Stimulated activated CD4-positive, alpha-beta T cell treated with anti-CD3 and anti-CD28 coated beads, Interleukin-4, amount 100 ng/mL, for 48 hours (primary cell): ENCODE measurements at places on chromosomes 13 and 19.
A peak's percentile ranks its signal among the peaks of the same experiment; 100 is the strongest.

- DNase-seq = no peak
These were observed 6.9 kb downstream of the PEAK3 start for GRCh38 chr19:2274931-2275535.

GRCh38 chr13:85738696-85739320, 60.4 kb downstream of the SLITRK6 start:
- DNase-seq = no peak

- DNase-seq = no peak
These were observed 2099.2 kb upstream of the PCDH20 start for GRCh38 chr13:63514886-63515285.

GRCh38 chr13:64457976-64458375, 2772.2 kb downstream of the PCDH9 start:
- DNase-seq = no peak

DNA sequence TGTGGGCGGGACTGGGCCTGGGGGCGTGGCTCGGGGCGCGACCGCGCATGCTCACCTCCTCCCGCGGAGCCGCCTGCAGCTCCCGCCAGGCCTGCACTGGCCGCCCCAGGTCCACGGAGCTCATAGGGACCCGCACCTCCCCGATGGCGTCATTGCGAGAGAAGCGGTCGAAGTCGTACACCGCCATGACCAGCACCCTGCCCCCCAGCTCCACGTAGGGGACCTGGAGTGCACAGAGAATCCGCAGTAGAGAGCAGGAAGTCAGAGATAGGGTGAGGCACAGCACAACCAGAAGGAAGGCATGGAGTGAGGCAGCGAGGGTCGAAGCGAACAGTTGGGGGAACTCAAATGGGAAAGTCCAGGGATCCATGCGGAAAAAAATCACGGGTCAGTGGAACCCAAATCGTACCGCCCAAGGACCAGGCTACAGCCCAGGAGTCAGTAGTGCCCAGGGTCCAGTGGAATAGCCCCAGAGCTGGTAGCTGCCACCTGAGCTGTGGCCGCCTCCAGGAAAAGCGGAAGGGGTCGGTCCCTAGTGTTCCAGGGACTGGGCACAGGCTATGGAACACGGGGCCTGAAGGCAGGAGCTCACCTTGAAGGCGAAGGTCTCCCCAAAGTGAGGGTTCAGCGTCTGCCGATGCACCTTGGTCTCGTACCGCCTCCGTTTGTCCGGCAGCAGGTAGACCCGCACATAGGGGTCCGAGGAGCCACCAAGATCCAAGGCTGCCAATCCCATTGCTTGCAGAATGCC, 4.8 kb downstream of the SYT5 start:
- no peak for DNase-seq

GRCh38 chr13:29402166-29402636, 193.3 kb downstream of the SLC7A1 start:
- no peak for DNase-seq

GRCh38 chr13:48874165-48874564, 101.5 kb upstream of the FNDC3A start:
- DNase-seq = no peak

DNA sequence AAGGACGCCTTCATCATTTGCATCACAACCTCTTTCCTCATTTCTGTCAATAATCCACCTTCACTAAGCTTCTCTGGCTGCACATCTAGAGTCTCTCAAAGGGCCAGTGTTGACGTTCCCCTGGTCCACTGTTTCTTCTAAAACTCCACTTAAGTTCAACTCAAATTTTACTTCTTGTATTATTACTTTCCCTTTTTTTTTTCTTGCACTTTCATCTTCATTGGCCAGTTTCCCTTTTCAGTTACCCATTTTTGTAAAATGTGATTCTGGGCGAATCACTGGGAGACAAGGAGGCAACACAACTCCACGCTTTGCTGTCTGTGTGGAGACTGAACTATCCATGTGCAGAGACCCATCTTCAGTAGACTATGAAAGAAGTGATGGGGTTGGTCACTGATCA, 128.6 kb upstream of the RNF113B start:
- DNase-seq = no peak

DNA sequence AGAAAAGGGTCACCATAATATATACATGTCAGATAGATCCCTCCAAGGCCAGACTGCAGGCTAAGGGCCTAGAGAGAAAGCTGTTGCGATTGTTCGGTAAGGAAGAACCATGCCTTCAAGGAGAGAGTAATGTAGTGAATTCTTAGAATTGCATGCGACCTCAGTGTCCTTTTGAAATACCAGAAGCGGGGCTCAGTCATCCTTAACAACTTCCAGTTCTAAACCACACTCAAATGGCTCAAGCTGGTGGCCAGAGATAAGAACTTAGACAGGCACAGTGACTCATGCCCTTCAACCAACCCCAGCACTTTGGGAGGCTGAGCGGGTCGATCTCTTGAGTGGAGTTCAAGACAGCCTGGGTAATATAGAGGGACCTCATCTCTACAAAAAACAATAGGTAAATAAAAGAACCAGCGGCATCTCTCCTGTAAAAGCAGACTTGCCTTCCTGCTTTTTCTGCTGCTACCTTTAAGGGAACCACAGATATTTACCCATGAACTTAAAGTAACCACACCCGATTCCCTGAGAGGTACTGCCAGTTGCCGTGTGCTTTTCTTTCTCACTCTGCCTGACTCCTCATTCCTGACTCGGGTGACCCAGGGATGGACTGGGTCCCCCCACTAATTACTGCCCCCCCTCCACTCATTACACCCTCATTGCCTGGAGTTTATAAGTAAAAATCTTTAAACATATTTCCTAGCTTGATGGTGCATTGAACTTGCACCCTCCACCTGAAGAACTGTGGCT, 15.4 kb upstream of the SIGLEC6 start:
- DNase-seq = no peak

DNA sequence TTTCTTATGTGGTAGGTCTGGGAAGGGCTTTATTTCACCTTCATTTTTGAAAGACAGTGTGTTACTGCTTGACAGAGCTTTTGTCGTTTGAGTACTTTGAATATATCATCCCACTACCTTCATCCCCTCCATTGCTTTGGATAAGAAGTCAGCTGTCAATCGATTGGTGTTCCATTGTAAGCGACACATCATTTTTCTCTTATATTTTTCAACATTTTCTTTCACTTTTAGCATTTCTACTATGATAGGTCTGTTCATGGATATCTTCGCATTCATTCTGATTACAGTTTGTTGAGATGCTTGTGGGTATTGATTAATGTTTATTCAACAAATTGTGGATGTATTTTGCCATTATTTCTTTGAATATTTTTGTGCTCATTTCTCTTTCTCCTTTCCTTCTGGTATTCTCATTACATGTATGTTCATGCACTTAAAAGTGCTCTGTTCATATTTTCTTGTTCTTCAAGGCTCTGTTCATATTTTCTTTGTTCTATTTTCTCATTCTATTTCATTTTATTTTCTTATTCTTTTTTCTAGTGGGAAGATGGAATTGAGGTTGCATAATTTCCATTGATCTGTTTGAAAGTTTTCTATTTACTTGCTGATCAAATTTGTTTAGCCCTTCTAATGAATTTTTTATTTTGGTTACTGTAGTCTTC, 29.2 kb downstream of the ZNF546 start:
- no peak for DNase-seq

GRCh38 chr13:78779608-78780007, 120.7 kb upstream of the OBI1 start:
- DNase-seq = no peak

DNA sequence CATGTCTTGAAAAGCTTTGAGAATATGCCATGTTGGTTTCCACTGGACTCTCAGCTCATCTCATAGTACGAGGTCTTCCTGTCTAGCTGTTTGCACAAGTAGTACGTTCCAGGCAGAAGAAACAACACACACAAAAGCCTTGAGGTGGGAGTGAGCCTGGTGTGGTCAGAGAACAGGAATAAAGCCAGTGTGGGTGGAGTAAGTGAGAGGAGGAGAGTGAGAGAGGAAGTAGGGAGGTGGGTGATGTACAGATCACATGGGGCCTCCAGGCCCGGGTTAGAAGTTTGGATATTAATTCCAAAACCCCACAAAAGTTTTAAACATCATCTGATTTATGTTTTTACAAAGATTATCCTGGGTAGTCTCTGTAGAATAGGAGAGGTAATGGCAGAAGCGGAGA, 230.6 kb downstream of the MTUS2 start:
- no peak for DNase-seq

GRCh38 chr19:8561075-8561764, 16.0 kb downstream of the MYO1F start:
- DNase-seq = no peak

DNA sequence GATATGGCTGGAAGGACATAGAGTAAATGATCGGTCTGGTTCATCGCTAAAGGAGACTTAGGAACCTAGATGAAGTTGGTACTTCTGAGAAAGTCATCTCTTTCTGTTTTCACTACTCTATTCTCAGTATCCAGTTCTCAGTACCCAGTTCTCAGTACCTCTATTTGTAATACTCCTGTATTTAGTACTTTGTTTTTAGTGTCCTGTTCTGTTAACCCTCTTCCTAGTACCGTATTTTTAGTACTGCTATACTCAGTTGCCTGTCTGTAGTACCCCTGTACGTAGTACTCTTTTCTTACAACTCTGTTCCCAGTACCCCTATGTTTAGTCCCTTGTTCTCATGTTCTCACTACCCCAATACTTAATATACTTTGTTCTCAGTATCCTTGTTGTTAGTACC, 1.2 kb downstream of the RFXAP start:
- no peak for DNase-seq

DNA sequence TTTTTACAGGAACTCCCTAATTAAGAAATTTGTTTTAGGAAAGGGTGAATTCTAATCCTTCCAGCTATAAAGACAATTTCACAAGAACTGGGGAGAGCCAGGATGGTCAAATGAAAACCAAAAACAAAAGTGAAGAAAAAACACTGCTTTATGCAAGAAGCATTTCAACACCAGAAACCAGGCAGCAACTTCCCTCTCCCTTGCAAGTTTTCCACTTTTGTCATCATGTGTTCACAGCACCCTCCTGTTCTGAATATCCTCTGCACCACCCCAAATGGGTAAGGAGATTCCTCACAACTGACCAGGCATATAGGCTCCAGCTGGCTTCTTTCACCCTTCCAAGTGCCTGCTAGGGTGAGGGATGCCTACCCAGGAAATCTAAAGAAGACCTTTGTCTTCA, 328.1 kb downstream of the TBC1D4 start:
- no peak for DNase-seq

DNA sequence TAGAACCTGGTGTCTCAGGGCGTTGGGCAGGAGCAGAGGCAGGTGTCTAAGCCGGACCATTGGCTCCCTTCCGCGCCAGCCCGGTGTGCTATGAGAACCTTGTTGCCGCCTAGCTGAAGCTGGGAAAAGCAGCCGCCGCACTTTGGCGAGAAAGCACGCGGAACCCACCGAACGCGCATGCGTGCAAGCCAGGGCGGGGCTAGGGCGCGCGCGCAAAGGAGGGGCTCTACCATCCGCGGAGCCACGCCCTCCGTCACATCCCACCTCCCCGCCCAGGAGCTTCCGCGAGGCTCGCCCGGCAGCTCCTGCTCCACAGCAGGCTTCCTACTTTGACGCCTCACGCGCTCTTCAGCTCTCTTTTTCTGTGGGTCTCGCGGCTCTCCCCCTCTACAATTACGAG, 51.3 kb downstream of the WDR87 start:
- peak; percentile 30 for DNase-seq

- DNase-seq = peak; percentile 71
These were observed at the start of gene ARHGAP35 for GRCh38 chr19:46860846-46861690. TSS of gene ARHGAP35 (plus strand) at chr19:46860997. CDS start at chr19:46918676, 57,679 bp downstream.

- no peak for DNase-seq
These were observed 55.0 kb downstream of the EFNB2 start for GRCh38 chr13:106480351-106480910.

- no peak for DNase-seq
These were observed 82.6 kb downstream of the KATNAL1 start for GRCh38 chr13:30224732-30225131.

DNA sequence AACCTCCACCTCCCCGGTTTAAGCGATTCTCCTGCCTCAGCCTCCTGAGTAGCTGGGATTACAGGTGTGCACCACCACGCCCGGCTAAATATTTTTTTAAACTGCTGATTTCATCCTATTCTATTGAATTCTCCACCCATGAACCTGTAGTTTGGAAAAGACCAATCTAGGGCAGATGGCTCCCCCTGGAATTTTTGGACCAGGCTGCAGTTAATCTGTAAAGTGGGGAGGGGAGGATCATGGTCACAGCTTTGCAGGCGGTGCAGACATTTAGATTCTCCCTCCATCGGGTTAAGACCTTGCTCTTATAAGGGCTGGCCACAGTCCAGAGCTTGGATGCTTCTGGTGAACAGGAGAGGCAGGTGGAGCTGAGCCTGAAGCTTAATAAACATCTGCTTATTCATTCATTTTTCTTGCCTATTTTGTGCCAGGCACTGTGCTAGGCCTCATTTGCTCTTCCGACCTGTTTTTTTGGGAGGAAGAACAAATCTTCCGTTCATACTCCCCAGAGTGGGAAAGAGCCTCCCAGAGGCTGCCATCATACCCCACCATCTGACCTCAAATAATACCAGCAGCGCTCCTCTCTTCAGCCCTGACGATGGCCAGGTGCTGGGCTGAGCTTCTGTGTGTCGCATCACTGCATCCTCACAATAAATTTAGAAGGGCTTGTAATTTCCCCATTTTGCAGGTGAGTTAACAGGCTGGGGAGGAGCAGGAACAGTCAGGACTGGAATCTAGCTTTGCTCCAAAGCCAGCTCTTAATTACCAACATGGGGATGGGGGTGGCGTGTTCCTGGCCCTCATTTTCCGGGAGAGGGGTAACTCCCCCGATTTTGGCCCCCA, 902 bp upstream of the CCDC106 start:
- DNase-seq = no peak

DNA sequence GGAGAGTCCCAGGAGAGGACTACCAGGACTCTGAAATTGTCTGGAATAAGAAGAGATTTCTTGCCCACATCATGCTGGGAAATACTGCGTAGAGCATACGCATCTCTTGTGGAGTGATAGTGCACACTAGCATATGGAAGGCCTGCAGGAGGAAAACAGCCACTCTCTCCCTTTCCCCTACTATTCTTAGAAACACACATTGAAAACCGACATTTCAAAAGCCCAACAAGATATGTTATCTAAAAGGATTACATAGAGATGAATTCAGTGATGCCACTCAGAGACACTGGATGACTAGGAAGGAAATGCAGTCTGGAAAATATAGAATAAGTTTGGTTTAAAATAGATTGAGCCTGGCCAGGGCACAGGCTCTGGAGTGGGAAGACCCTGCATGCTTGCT, 388.7 kb upstream of the NBEA start:
- DNase-seq = no peak

GRCh38 chr19:17235300-17235970, 9.4 kb downstream of the OCEL1 start:
- DNase-seq = peak; percentile 62

GRCh38 chr19:9986787-9987281, 23.5 kb downstream of the COL5A3 start:
- DNase-seq = no peak
